Activated naive CD4-positive, alpha-beta T cell treated with anti-CD3 and anti-CD28 coated beads, Interleukin-2, amount 10 ng/mL, durations not matched to agents 7 days and 5 days (primary cell): ENCODE measurements at places on chromosomes 3 and 15.

- H3K27ac ChIP-seq, result peak overlapping the region; percentile 79
- H3K4me3 ChIP-seq, result peak overlapping the region; percentile 48
- no peaks in the 10 kb centered on the region for H3K27me3 ChIP-seq
- peaks cover 70% of the 10 kb centered on the region for H3K4me1 ChIP-seq
- no peak for DNase-seq
Observed at GRCh38 chr3:5192571-5193365, 5.3 kb downstream of the EDEM1 start.

- H3K36me3 ChIP-seq, result no peaks in the 10 kb centered on the region
- DNase-seq, result no peak
- peaks cover 18% of the 10 kb centered on the region for H3K27me3 ChIP-seq
- H3K27ac ChIP-seq, result no peak overlapping the region
Observed at GRCh38 chr3:12679468-12679867, 15.6 kb upstream of the RAF1 start.

GRCh38 chr3:157475921-157476414 is 27.2 kb downstream of the VEPH1 start:
- H3K4me1 ChIP-seq, result no peaks in the 10 kb centered on the region
- H3K27me3 ChIP-seq, result peaks cover 4% of the 10 kb centered on the region
- H3K4me3 ChIP-seq, result no peak overlapping the region
- DNase-seq, result no peak

DNA sequence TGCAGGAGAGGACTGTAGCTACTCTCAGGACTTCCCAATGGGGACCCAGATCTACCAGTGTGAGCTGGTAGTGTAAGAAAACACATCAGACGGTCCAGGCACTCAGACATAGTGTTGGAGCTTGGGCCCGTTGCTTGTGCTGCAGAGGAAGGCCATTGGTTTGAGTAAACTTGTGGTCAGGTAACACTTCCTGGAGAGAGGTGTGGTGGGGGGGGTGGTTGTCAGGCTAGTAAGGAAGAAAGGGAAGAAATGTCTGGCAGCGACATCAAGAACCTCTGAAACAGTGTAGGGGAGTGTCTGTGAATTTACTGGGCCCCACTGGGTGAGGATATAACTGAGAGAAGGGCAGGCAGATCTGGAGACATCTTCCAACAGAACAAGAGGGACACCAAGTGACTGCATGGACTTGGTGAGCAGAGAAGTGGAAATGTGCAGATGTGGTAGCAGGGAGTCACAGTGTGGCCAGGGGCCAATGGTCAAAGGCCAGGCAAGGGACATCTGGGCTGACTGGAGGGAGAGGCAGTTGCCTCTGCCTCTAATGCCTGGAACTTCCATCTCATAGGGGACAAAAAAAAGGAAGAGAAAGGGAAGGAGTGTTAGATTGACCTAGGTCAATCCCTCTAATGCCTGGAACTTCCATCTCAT is 63.7 kb upstream of the MRPS22 start:
- H3K36me3 ChIP-seq, result no peaks in the 10 kb centered on the region
- H3K27me3 ChIP-seq, result peaks cover 9% of the 10 kb centered on the region
- H3K4me3 ChIP-seq, result no peak overlapping the region
- no peak overlapping the region for H3K27ac ChIP-seq
- DNase-seq, result no peak

DNA sequence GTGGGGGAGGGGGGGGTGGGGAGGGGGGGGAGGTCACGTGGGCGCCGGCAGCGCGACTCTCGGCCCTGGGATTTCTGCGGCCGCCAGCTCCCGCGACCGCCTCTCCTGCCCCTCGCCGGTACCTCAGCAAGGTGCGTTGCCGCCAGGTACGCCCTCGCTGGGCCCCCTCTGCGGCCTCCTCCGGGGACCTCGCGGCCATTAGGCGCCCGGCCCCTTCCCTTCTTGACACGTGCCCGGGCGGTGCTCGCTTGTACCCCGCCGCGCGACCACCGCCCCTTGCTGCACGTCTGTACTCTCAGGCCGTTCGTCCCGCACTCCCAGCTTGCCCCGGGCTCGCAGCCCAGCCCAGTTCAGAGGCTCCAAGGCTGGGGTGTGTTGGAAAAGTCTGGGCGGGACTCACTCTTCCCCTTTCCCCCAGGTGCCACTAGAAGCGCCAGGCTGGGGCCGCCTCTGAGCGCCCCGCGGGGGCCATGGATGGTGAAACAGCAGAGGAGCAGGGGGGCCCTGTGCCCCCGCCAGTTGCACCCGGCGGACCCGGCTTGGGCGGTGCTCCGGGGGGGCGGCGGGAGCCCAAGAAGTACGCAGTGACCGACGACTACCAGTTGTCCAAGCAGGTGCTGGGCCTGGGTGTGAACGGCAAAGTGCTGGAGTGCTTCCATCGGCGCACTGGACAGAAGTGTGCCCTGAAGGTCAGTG is at the start of gene MAPKAPK3:
Gene MAPKAPK3, plus strand, starts transcription at position 56 of the 696 bp plus-strand sequence. Its CDS starts 415 bp downstream, at position 471.
- DNase-seq, result no peak
- H3K36me3 ChIP-seq, result peaks cover 58% of the 10 kb centered on the region
- H3K27ac ChIP-seq, result peak within 1 kb of the TSS; percentile 97
- H3K27me3 ChIP-seq, result peaks cover 2% of the 10 kb centered on the region
- peaks cover 69% of the 10 kb centered on the region for H3K4me1 ChIP-seq

DNA sequence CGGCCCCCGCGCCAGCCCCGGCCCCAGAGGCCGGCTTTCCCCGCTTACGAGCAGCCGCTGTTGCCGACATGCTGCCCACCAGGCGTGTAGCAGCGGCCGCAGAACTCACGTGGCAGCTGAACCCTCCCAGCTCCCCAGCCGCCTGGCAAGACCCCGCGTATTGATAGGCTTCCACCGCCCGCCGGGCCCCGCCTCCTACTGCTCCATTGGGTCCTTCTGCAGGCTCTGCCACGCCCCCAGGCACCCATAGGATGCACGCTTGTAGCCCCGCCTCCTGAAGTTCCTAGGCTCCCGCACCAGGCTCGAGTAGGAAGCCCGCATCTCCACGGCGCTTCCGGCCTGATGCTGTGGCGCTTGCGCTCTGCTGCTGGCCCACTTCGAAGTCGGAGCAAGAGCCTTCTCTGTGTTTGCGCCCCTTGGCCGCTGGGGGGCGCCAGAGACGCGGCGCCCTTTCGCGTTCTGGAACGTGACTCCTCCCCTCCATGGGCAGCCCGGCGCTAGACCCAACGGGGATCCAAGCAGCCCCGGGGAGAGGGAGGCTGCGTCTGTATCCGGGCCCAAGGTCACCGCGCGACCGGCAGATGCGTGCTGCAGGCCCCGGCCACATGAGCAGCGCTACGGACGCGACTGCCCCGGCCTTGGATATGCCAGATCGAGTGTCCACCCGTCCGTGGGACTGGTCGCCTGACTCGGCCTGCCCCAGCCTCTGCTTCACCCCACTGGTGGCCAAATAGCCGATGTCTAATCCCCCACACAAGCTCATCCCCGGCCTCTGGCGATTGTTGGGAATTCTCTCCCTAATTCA is at the start of the genes PARP3 and RRP9:
Gene PARP3, plus strand, starts transcription at position 566 of the 805 bp plus-strand sequence. CDS start 993 bp downstream, outside the sequence.
Gene RRP9, minus strand, starts transcription at position 107 of the 805 bp plus-strand sequence. Its CDS starts 37 bp downstream, at position 70.
- H3K4me1 ChIP-seq, result peaks cover 39% of the 10 kb centered on the region
- H3K27ac ChIP-seq, result peak within 1 kb of the TSS; percentile 91
- H3K27me3 ChIP-seq, result no peaks in the 10 kb centered on the region
- peak; percentile 100 for DNase-seq
- H3K36me3 ChIP-seq, result peaks cover 15% of the 10 kb centered on the region

DNA sequence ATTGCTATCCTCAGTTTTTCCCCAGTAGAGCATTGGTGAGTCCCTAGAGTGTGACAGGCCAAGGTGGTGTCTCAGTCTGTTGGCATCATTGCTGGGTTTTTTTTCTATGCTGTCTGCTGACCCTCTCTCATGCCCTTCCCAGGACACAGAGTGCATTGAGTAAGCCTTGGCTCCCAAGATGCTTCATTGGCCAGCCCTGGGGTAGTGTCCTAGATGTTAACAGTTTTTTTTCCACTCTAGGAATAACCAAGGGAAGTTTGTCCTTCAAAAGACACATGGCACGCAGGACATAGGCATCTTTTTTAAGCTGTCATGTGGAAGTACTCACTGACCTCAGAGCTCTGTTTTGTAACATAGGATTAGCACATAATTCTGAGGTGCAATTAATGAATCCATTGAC is 19.5 kb downstream of the ADAMTSL3 start:
- no peak overlapping the region for H3K27ac ChIP-seq
- H3K4me1 ChIP-seq, result no peaks in the 10 kb centered on the region
- H3K4me3 ChIP-seq, result no peak overlapping the region
- DNase-seq, result no peak

DNA sequence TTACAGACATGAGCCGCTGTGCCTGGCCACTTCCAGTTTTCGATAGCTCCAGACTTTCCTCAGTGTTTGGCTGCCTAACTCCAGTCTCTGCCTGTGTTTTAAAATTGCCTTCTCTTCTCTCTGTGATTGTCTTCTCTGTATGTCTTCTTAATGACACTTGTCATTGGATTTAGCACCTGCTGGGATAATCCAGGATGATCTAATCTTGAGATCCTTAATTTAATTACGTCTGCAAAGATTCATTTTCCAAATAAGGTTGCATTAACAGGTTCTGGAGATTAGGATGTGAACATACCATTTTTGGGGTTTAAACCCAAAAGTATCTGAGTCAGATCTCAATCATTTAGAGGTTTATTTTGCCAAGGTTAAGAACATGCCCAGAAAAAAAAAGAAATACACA is 222.2 kb upstream of the PDZRN3 start:
- DNase-seq, result no peak
- no peaks in the 10 kb centered on the region for H3K4me1 ChIP-seq
- H3K36me3 ChIP-seq, result no peaks in the 10 kb centered on the region
- H3K27ac ChIP-seq, result no peak overlapping the region

DNA sequence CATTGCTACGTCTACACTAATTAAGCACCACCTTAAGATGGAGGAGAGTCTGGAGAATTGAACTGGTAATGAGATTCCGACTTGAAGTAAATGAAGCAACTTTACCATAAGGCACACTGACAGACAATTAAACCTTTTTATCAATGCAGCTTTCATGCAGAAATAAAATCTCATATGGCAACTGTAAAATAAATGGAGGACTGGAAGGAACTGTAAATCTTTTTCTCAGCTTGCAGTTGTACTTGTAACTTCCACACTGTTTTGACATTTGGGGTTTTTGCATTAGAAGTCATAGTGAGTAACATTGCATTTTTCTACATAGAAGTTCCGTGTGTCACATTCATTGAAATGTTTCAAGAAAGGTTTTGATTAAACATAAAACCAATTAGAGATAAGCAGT is 705.3 kb downstream of the NLGN1 start:
- H3K27me3 ChIP-seq, result no peaks in the 10 kb centered on the region
- no peak overlapping the region for H3K27ac ChIP-seq
- no peaks in the 10 kb centered on the region for H3K36me3 ChIP-seq
- H3K4me1 ChIP-seq, result no peaks in the 10 kb centered on the region

DNA sequence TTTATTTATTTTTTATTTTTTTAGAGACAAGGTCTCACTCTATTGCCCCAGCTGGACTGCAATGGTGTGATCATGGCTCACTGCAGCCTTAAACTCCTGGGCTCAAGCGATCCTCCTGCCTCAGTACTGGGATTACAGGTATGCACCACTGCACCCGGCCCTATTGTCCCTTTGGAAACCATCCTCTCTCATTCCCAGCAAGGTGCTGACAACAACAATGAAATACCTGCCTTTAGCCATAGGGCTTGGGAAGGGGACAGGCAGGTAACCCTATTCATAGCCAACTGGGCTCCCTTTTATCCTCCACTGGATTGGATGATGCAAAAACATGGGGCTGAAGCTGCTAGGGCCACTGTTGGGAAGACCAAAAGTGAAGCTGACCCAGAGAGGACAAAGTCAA is 43.1 kb downstream of the SCAP start:
- H3K4me3 ChIP-seq, result no peak overlapping the region
- H3K36me3 ChIP-seq, result peaks cover 34% of the 10 kb centered on the region
- H3K4me1 ChIP-seq, result no peaks in the 10 kb centered on the region
- no peak overlapping the region for H3K27ac ChIP-seq

DNA sequence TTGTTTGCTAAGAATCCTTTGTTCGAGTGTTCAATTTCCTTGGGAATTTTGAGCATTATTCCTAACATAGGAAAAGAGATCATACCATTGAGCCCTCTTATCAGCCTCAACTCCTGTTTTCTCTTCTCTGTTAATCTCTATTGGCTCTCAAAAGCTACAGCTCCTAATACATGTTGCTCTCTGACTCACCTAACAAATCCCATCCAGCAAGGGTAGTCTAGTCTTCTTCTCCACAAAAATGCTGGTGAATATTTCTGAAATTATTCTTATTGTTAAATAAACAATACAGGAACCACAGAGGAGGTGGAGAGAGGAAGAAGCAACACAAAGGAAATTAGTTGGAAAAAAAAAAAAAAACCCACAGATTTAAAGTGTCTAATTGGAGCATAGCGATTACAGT is 325.8 kb upstream of the NAALADL2 start:
- DNase-seq, result no peak
- H3K27me3 ChIP-seq, result no peaks in the 10 kb centered on the region
- no peaks in the 10 kb centered on the region for H3K36me3 ChIP-seq
- no peak overlapping the region for H3K27ac ChIP-seq

- peak overlapping the region; percentile 2 for H3K27ac ChIP-seq
- no peaks in the 10 kb centered on the region for H3K36me3 ChIP-seq
- peak overlapping the region; percentile 21 for H3K4me3 ChIP-seq
- peaks cover 83% of the 10 kb centered on the region for H3K27me3 ChIP-seq
- peaks cover 12% of the 10 kb centered on the region for H3K4me1 ChIP-seq
- no peak for DNase-seq
Observed at GRCh38 chr15:32716915-32717425, 834 bp upstream of the GREM1 start.

GRCh38 chr3:196138482-196139254 is 56.8 kb upstream of the TFRC start:
- no peak overlapping the region for H3K27ac ChIP-seq
- H3K27me3 ChIP-seq, result peaks cover 33% of the 10 kb centered on the region
- no peak overlapping the region for H3K4me3 ChIP-seq
- H3K4me1 ChIP-seq, result peaks cover 12% of the 10 kb centered on the region
- H3K36me3 ChIP-seq, result no peaks in the 10 kb centered on the region
- no peak for DNase-seq

GRCh38 chr3:72196377-72196929 is 411.5 kb upstream of the PROK2 start:
- DNase-seq, result no peak
- no peaks in the 10 kb centered on the region for H3K36me3 ChIP-seq
- no peaks in the 10 kb centered on the region for H3K4me1 ChIP-seq
- H3K27me3 ChIP-seq, result peaks cover 4% of the 10 kb centered on the region

DNA sequence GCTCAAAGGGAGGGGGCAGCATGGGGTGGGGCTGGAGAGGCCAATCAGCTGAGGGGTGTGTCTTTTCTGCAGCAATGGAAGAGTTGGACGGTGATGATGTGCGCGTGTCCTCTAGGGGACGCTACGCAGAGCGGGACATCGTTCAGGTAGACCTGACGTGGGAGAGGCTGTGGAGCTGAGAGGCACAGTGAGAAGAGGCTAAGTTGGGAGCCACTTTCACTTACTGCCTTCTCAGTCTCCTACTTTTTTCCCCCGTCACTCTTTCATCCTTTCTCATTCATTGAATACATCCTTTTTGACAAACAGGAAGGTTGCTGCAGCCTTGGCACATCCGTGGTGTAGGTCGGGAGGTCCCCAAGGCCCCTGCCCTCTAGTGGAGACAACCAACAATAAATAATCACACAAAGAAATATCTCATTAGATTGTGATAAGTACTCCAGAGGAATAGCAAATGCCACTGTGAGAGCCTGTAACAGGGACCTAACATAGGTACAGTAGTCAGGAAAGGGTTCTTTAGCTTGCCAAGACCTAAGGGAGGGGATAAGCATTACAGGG is 4.4 kb upstream of the BRPF1 start:
- peak overlapping the region; percentile 60 for H3K4me3 ChIP-seq
- H3K27ac ChIP-seq, result peak overlapping the region; percentile 30
- no peaks in the 10 kb centered on the region for H3K36me3 ChIP-seq
- peak; percentile 71 for DNase-seq
- H3K27me3 ChIP-seq, result peaks cover 31% of the 10 kb centered on the region

GRCh38 chr3:23650371-23651140 is 155.2 kb upstream of the UBE2E1 start:
- peaks cover 23% of the 10 kb centered on the region for H3K4me1 ChIP-seq
- H3K27me3 ChIP-seq, result peaks cover 9% of the 10 kb centered on the region
- DNase-seq, result no peak
- no peak overlapping the region for H3K4me3 ChIP-seq
- no peak overlapping the region for H3K27ac ChIP-seq
